ENCODE measurements at places on chromosomes 11 and 22.

- no peak for DNase-seq
Measured at GRCh38 chr11:66958956-66959274, 732 bp upstream of the PC start.

- no peak for DNase-seq
Measured at GRCh38 chr11:975827-976226, 50.2 kb downstream of the AP2A2 start.

DNA sequence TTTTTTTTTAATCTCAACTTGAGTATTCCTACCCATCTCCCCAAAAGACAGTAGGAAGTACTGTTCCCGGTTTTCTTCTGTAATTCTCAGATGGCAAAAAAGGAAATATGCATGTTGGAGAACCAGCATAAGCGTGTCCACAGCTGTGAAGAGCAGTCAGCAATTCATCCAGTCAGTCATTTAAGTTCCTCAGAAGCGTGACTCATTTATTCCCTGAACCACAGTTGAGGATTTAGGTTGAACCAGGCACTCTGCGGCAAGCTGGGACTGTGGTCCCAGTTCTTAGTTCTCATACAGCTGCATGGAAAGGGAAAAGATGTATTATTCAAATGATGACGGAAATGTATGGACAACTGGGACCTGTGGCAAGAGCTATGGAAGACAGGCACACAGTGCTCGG is 61.0 kb upstream of the MYO18B start:
- no peak for DNase-seq

DNA sequence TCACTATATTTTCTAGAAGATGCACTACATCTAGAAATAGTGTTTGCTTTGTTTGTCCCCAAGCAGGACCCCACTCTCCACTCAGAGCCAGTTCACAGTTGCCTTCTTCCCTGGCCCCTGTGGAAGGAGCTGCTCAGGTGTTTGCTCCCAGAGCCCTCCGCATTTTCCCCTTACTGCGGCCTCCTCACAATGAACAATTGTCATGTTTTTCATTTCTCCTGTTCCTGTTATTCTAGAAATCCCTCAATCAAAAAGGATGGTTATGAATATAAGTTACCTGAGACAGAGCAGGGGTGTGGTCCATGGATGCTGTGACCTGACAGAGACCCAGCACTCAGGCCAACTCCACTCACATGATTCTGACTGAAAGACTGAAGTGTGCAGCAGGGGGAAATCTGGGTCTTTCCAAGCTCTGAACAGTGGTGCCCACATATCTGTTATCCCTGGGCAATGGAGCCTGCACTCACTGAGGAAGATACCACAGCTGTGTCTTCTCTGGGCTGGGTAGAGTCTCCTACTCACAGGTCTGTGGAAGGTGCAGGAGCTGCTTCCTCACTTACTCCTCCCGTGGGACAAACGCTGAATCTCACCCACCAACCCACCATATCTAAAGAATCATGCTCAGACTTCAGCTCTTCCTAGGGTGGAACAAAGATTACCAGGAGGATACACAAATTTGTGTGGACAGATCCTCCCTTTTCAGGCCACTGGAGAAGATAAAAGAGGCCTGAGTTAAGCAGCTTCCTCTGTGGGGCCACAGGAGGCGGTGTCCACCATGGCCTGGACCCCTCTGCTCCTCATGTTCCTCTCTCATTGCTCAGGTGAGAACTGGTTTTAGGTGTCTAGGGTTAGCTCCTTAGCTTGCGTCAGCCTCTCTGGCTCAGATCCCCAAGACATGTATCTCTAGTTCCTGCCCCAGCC is 87.1 kb upstream of the TOP3B start:
- DNase-seq, result no peak

DNA sequence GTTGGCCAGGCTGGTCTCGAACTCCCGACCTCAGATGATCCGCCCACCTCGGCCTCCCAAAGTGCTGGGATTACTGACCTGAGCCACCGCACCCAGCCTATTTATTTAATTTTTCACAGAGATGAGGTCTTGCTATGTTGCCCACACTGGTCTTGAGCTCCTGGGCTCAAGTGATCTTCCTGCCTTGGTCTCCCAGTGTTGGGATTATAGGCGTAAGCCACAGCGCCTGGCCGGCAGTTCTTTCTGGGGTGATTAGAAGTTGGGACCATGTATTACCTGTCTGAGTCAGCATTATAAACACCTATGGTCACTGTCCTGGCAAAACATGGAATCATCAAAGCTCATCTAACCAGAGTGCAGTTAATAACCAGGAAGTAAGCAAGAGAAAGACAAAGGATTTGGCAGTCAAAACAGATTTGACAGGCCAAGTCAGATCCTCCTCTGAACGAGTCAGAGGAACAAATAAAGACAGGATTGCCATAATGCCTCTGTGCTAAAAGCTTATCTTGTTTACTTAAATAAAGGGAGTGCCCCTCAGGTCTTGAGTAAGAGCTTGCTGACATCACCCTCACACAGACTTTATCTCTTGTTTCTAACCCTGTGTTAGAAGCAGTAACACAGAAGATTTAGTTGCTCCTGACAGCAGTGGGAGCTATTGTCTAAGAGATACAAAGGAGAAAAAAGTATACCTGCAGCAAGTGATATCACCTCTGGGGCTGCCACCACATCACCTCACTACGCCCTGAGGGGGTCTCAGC is 3.7 kb downstream of the SERPIND1 start:
- DNase-seq, result no peak

Measured in activated T-helper 1 cell treated with anti-CD3 and anti-CD28 coated beads, Interleukin-2, amount 50 U/mL, for 16 hours (primary cell).